ENCODE measurements at places on chromosomes 5 and 9. TPM values are rescaled to one million over a fixed set of nuclear protein-coding genes. Genes with fewer than 3 reads are reported as not detected.

GRCh38 chr5:137822158-137822764, 45.4 kb upstream of the MYOT start:
- no peak for DNase-seq

- DNase-seq = peak; percentile 72
These were observed 5.1 kb downstream of the TGFBI start for GRCh38 chr5:136033848-136034247.

DNA sequence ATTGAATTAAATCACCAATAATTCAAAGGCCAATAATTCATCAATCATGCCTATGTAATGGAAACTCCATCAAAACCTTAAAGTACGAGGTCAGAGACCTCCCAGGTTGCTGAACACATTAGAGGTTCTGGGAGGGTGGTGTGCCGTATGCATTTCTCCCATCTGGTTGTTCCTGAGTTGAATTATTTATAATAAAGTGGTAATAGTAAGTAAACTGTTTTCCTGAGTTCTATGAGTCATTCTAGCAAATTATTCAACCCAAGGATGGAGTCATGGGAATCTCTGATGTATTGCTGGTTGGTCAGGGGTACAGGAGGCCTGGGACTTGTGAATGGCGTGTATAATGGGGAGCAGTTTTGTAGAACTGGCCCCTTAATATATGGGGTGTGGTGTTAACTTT, 191.7 kb downstream of the CARTPT start:
- DNase-seq = no peak

DNA sequence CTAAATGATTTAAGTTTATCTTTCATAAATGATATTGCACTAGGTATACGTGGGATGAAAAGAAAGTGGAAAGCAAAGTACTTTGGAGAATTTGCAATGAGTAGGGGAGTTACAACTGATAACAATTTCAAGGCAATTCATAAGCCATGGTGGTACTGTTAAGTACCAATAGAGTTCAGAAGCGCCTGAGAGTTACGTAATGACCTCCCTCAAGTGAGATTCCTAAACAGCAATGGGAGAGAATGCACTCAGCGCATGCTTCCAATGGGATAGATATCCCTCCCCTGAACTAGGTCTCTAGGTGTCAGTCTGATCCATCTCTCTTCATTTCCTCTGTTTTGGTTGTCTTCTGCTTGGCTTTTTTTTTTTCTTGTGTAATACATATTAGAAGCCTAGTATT, 249.3 kb downstream of the NNT start:
- no peak for DNase-seq

DNA sequence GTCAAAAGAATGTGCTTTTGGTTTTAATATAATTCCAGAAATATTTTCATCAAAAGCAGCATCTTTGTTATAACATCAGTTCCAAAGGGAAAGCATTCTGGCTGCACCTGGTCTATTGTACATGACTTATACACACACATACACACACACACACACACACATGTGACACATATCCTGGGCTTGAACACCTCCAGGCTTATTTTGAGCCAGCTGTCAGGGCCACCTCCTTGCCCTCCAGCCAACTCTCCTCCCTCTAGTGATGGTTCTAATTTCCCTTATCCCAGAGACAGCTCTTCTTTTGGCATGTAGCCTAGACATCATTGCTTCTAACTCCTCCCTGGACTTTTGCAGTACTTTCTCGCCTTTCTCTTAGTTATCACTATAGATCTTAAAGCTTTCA, 115.0 kb downstream of the PIK3R1 start:
- no peak for DNase-seq

- DNase-seq = no peak
These were observed 22.4 kb downstream of the EFCAB9 start for GRCh38 chr5:172216345-172216744.

- DNase-seq = no peak
These were observed 528.6 kb upstream of the CLINT1 start for GRCh38 chr5:158387499-158387898.

- DNase-seq = no peak
These were observed 12.7 kb downstream of the CSF1R start for GRCh38 chr5:150073677-150074076.

DNA sequence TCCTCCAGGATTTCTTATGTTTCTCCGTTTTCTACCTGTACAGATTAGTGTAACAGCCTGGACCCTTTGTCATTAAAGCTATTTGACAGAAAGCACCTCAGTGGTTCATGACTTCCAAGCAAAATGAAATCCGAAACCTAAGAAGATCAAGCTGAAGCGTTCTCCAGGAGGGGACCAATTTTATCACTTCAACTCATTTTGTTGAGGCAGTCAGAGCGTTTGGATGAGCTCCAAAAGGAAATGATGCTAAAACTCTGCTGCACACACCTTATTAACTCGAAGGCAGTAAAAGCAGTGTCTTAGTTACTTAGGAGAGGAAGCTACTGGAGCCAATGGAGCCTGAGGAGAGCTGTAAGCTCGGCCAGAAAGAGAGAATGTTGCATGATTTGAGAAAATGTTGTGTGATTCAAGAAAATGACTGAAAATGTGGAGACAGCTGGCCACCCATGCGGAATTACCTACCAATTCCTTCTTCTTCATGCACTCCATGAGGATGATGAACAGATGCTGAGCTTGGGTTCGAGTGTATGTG, 346.7 kb upstream of the KLF9 start:
- DNase-seq = no peak

Gene PCDHA12
- total RNA-seq = 0.29 TPM

DNA sequence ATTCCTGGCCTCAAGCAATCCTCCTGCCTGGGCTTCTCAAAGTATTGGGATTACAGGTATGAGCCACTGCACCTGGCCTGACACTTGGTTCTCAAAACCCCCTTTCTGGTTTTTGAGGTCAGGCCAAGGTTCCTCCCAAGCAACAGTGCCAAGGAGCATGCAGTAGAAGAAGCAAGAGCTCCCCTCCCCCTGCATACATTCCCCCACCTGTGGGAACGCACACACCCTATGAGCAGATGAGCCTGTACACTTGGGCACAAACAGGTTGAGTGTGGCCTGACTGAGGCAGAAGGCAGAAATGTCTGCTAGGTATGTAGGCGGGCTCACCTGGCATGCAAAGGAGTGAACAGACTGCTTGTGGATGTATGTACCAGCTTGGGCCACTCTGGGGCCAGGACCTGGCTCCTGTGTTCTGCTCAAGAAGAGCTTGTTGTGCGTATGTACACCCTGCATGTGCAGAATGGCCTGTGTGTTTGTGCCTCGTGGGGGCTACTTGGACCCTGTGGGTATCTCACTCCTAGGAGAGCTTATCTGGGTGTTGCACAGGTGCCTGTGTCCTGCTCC, 1.7 kb downstream of the GPRIN1 start:
- DNase-seq = no peak

GRCh38 chr9:27386571-27387091, 89.7 kb upstream of the EQTN start:
- DNase-seq = no peak

DNA sequence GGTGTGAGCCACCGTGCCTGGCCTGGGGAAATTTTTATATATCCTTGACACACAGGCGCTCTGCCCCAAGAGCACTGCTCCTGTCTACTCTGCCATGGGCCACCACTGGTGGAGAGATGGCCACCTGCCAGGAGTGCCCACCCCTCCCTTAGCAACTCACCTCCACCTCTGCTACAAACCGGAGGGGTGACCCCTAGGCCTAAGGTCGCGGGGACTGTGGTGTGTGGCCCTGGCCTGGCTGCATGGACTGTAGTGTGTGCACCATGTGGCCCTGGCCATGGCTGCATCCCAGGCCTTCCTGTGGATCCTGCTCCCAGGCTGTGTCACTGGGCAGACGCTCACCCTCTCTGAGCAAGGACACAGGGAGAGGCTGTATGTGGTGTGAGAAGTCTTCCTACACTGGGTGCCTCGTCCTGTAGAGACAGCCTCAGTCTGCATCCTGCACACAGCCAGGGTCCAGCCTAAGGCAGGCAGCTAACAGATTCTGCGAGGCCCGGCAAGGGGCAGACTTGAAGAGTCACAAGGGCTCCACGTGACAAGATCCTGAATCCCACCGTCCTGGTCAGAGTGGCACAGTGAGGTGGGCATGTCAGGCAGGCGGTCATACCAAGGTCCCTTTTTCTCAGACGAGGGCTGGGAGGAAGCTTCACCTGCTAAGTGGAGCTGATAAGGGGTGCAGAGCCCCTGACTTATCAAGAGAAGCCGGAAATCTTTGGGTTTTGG, 10.3 kb downstream of the NINJ1 start:
- DNase-seq = peak; percentile 64

DNA sequence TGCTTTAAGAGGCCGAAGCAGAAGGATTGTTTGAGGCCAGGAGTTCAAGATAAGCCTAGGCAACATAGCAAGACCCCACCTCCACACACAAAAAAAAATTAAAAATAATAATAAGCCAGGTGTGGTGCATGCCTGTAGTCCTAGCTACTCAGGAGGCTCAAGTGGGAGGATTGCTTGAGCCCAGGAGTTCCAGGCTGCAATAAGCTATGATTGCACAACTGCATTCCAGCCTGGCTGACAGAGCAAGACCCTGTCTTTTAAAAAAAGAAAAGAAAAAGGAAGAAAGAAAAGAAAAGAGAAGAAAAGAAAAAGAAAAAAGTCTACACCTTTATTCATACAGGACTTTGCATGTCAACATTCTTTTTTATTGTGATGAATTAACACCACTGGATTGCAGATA, 2125.8 kb downstream of the MAT2B start:
- no peak for DNase-seq

Gene PLEKHG4B
- total RNA-seq = not detected

DNA sequence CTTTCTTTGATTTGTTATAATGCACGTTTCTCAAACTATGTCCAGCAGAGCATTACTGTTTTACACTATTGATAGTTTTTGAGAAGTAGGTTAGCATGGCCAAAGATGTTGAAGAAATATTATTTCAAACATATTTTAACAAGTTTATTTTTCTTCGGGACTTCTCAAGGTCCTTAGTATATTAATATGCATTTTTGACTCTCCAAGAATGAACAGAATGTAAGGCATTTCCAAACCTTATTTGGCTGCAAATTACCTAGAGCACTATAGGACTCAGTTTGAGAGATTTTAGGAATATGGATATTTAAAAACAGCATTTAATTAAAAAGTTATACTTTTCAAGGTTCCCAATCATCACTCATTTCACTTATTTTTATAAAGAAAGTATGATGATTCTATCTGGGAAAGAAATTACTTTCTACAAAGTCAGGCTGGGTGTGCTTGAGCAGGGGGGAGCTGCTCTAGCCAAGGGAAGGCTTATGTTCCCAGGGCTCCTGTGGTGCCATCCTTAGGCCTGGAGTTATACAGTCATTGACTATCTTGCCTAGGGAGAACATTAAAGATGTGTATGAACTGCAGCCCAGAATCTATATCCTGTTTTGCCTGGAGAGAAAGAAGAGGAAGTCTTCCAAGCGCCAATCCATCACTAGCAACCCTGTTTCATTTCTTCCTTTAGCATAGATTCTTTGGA, 27.6 kb upstream of the NREP start:
- no peak for DNase-seq

Gene MYO10
- 21.2 TPM for total RNA-seq

DNA sequence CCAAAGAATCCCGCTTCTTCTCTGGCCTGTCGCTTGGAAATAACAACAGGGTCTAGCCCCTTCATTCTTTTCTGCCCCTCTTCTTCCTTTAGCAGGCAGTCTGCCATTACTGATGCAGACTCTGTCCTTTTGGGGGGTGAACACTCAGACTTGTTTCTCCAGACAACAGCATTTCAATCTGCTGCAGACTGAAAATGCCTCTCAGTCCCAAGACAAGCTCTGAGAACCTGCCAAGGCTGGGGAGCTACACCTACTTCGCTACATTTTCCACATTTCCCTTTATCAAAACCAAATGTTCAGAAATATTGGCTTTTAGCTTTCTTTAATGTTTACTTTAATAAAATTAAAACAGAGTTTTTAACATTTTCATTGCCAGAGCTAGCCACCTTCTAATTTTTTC, 152.4 kb downstream of the MPDZ start:
- DNase-seq = no peak

Gene IL3
- total RNA-seq = not detected

GRCh38 chr5:135505973-135506372, 29.8 kb downstream of the NEUROG1 start:
- DNase-seq = no peak

DNA sequence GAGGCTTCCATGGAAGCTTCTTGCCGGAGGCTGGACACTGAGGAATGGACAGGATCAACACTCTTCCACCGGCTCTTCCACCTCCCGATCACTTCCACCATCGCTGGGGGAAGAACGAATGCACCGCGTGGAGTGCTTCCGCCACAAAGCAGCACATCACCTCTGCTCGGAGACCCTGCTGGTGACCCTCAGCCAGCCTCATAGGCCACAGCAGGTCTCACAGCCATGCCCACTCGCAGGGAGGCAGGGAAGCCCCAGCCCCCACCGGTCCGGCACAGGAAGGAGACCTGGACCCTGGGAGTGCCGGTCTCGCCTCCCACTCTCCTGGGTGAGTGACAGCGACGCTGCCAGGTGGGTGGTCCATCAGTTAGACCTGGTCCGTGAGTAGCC, 4.7 kb downstream of the MRPL36 start:
- peak; percentile 88 for DNase-seq
